Activated naive CD4-positive, alpha-beta T cell treated with anti-CD3 and anti-CD28 coated beads for 36 hours (primary cell): ENCODE measurements at places on chromosomes 11 and 22. TPM values are rescaled to one million over a fixed set of nuclear protein-coding genes. Genes with fewer than 3 reads are reported as not detected.

GRCh38 chr22:22703203-22703570, 58.8 kb downstream of the GGTLC2 start:
- no peak overlapping the region for H3K27ac ChIP-seq
- H3K36me3 ChIP-seq, result no peaks in the 10 kb centered on the region
- H3K4me1 ChIP-seq, result no peaks in the 10 kb centered on the region
- H3K27me3 ChIP-seq, result no peaks in the 10 kb centered on the region
- no peak overlapping the region for H3K4me3 ChIP-seq

DNA sequence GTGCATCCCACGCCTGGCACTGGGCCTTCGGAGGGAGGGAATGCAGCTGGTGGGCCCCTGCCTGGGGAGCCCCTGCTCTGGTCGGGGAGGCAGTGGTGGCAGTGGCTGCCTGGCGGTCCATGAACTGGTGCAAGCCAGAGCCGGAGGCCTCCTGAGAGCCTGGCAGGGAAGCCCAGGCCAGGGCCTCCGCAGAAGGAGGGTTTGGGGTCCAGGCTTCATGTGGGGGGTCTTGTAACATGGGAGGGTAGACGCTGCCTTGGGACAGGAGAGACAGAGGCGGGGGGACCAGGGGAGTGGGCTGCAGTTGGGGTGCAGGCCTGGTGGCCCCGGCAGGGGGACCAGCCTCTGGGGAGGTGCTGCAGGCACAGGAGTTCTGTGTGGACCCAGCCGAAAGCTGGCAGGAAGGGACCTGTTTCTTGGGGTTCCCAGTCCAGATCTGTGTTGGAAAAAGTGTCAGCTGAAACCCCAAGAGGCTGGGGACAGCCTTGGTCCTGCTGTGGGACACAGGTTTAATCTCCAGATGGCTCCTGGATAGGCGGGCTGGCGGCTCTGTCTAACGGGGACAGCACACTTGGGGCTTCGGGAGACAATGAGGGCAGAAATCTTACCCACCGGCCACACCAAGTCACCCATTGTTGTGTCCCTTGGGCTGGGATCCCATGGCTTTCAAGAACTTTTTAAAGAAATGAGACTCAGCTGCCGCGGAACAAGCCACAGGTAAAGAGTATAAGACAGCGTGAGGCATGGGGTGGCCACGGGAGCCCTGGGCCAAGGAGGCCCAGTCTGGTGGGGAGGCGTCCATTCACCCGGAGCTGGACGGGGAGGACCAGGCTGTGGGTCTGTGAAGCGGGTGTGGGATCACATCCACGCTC, 73.5 kb downstream of the KCNQ1 start:
- no peak overlapping the region for H3K4me3 ChIP-seq
- DNase-seq, result peak; percentile 3
- H3K36me3 ChIP-seq, result no peaks in the 10 kb centered on the region
- no peak overlapping the region for H3K27ac ChIP-seq
- no peaks in the 10 kb centered on the region for H3K4me1 ChIP-seq

- DNase-seq, result no peak
- H3K4me1 ChIP-seq, result peaks cover 75% of the 10 kb centered on the region
- no peak overlapping the region for H3K4me3 ChIP-seq
- H3K27ac ChIP-seq, result no peak overlapping the region
Observed at GRCh38 chr11:128415539-128415938, 171.8 kb downstream of the ETS1 start.

- H3K36me3 ChIP-seq, result no peaks in the 10 kb centered on the region
- H3K27ac ChIP-seq, result no peak overlapping the region
- H3K27me3 ChIP-seq, result peaks cover 10% of the 10 kb centered on the region
- peaks cover 5% of the 10 kb centered on the region for H3K4me1 ChIP-seq
- no peak overlapping the region for H3K4me3 ChIP-seq
Observed at GRCh38 chr11:120714438-120714837, 202.9 kb downstream of the GRIK4 start.

- no peak overlapping the region for H3K27ac ChIP-seq
- peaks cover 13% of the 10 kb centered on the region for H3K27me3 ChIP-seq
- peaks cover 5% of the 10 kb centered on the region for H3K36me3 ChIP-seq
- peaks cover 12% of the 10 kb centered on the region for H3K4me1 ChIP-seq
Observed at GRCh38 chr22:37817705-37818408, 5.3 kb upstream of the GALR3 start.

DNA sequence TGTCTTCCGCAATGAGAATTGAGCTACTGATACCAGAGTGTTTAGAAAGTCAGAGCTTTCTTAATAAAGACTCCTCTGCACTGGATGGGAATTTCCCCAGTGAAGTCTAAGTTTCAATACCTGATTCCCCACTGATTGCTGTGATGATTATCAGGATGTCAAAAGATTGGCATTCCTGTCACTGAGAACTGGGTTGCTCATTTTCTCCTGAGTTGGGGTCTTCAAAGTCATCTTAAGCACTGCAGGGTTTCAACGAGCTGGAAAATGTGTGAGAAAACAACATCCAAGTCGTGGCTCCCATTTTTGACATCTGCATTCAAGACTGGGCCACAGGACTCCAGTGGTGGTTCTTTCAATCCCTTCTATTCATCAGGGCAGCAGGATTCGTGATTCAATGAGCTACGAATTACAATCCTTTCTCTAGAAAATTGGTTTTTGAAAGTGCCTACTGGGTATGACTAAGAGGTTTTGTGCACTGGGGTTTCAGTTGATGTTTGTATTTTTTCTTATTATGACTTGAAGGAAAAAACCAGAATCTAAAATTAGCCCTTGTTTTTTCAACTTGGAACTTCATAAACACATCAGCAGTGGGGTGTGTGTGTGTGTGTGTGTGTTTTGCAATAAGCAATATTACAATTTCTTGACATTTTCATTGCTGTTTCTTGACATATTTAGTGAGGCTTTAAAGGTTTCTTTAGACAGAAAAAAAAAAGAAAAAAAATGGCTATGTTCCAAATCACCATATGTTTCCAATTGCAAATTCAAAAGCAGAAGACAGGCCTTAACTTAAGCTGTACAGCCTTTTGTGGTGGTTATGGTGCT, 233.0 kb downstream of the FAM76B start:
- H3K36me3 ChIP-seq, result no peaks in the 10 kb centered on the region
- no peaks in the 10 kb centered on the region for H3K27me3 ChIP-seq
- peak; percentile 66 for DNase-seq
- H3K27ac ChIP-seq, result peak overlapping the region; percentile 83
- no peak overlapping the region for H3K4me3 ChIP-seq
- H3K4me1 ChIP-seq, result peaks cover 22% of the 10 kb centered on the region

DNA sequence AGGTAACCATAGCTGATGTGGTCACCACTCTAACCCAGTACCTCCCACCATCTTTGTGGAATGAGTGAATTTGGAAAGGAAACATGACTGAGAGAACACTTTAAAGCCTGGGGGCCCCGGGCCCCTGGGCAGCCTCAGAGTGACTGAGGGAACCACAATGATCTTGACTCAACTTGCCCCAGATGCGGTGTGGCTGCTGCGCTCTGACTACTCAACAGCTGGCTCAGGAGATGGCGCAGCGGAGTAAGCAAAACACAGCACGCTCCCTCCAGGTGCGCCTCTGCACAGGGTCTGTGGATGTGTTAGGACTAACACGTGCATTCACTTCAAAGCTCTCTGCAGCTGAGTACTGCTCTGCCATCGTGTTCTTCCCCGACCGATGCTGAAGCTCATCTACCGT, 5.9 kb downstream of the RNF215 start:
- H3K4me1 ChIP-seq, result peaks cover under 1% of the 10 kb centered on the region
- H3K27ac ChIP-seq, result no peak overlapping the region
- no peak overlapping the region for H3K4me3 ChIP-seq

GRCh38 chr11:48055292-48056132, 75.2 kb downstream of the PTPRJ start:
- H3K36me3 ChIP-seq, result peaks cover 2% of the 10 kb centered on the region
- peaks cover 84% of the 10 kb centered on the region for H3K4me1 ChIP-seq
- H3K27ac ChIP-seq, result peak overlapping the region; percentile 76
- no peaks in the 10 kb centered on the region for H3K27me3 ChIP-seq
- DNase-seq, result peak; percentile 88

- H3K27me3 ChIP-seq, result no peaks in the 10 kb centered on the region
- H3K4me1 ChIP-seq, result peaks cover 36% of the 10 kb centered on the region
- peaks cover 6% of the 10 kb centered on the region for H3K36me3 ChIP-seq
- H3K27ac ChIP-seq, result peak overlapping the region; percentile 90
- H3K4me3 ChIP-seq, result peak overlapping the region; percentile 88
Observed at GRCh38 chr11:72081821-72082453, 1.3 kb downstream of the LRRC51 start.

DNA sequence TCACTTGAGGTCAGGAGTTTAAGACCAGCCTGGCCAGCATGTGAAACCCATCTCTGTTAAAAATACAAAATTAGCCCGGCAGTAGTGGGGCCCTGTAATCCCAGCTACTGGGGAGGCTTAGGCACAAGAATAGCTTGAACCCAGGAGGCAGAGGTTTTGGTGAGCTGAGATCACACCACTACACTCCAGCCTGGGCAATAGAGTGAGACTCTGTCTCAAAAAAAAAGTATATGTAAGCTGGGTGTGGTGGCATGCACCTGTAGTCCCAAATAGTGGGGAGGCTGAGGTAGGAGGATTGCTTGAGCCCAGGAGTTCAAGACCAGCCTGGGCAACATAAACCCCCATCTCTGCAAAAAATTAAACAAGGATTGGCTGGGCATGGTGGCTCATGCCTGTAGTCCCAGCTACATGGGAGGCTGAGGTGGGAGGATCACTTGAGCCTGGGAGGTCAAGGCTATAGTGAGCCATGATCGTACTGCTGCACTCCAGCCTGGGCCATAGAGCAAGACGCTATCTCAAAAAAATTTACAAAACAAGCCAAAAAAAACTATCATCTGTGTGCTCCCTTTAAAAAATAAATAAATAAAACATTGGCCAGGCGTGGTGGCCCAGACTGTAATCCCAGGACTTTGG, 10.8 kb downstream of the CRKL start:
- H3K27ac ChIP-seq, result no peak overlapping the region
- no peak for DNase-seq
- H3K4me1 ChIP-seq, result peaks cover 62% of the 10 kb centered on the region
- H3K27me3 ChIP-seq, result no peaks in the 10 kb centered on the region
- peaks cover 16% of the 10 kb centered on the region for H3K36me3 ChIP-seq

DNA sequence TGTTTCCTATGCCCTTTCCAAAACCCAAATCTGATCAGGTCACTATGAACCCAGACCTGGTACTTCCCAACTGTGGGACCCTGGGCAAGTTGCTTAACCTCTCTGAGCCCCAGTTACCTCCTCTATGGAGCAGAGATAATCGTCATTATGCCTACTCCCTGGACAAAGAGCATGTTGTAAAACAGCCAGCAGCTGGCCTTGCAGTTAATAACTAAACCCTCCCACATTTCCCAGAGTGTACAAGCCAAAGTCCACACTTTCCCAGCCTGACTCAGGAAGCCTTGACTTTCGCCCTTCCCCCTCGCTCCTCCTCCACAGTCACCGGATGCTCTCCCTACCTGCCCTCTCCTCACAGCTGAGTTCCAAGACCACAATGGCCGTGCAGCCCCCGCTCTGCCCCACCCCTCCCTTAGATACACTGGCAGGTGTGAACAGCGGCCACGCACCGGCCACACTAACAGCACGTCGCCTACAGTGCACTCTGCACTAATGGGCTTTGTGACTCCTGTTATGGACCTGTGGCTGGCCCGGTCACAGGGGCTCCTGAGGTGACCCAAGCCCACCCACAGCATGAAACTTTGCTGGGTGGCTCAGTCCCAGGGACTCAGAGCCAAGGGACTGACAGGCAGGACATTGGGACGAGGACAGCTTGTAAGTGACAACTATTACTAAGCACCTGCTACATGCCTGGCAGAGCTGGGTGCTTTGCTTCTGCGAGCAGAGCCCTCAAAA, 15.6 kb upstream of the MFNG start:
- H3K27ac ChIP-seq, result peak overlapping the region; percentile 41
- H3K4me1 ChIP-seq, result peaks cover 18% of the 10 kb centered on the region
- no peak for DNase-seq
- no peak overlapping the region for H3K4me3 ChIP-seq
- no peaks in the 10 kb centered on the region for H3K36me3 ChIP-seq

DNA sequence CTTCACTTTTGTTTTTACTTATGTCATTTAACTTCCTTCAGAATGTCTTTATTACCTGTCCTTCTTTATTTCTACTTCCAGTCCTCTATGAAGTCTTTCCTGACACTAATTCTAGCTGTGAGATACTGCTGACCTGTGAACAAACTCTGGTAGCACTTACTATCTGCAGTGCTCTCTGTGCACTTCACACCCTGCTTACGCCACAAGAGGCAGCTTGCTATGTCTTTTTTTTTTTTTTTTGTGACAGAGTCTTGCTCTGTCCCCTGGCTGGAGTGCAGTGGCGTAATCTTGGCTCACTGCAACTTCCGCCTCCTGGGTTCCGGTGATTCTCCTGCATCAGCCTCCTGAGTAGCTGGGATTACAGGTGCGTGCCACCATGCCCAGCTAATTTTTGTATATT, 10.7 kb downstream of the STIM1 start:
- H3K36me3 ChIP-seq, result peaks cover 2% of the 10 kb centered on the region
- H3K27ac ChIP-seq, result peak overlapping the region; percentile 90
- no peaks in the 10 kb centered on the region for H3K27me3 ChIP-seq
- H3K4me1 ChIP-seq, result peaks cover 83% of the 10 kb centered on the region
- peak overlapping the region; percentile 16 for H3K4me3 ChIP-seq

GRCh38 chr11:66186470-66186869, 82.0 kb upstream of the RAB1B start:
- H3K4me3 ChIP-seq, result no peak overlapping the region
- no peak for DNase-seq
- H3K36me3 ChIP-seq, result peaks cover 15% of the 10 kb centered on the region
- no peaks in the 10 kb centered on the region for H3K27me3 ChIP-seq
- H3K27ac ChIP-seq, result no peak overlapping the region

DNA sequence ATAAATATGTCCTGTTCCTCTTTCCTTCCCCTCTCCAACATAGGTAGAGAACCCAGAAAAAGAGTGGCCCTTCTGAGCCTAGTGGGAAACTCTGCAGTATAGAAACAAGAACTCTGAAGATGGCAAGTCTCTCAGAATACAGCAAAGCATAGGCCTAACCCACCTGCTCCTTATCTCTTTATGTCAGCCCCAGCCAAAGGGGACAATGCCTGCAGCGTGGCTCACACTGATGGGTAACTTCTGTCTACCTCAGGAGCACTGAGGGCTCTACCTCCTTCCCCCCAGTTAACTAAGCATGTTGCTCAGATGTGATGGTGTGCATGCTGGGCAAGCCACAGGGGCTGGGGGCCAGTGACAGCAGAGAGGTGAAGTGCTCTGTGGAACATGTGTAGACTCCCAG, 4.9 kb upstream of the NRIP3 start:
- peaks cover 11% of the 10 kb centered on the region for H3K27me3 ChIP-seq
- no peaks in the 10 kb centered on the region for H3K36me3 ChIP-seq
- DNase-seq, result no peak
- H3K27ac ChIP-seq, result no peak overlapping the region
- H3K4me1 ChIP-seq, result peaks cover 2% of the 10 kb centered on the region

GRCh38 chr11:2702771-2703362, 3.1 kb upstream of the KCNQ1OT1 start:
- H3K27me3 ChIP-seq, result no peaks in the 10 kb centered on the region
- H3K4me3 ChIP-seq, result no peak overlapping the region
- H3K4me1 ChIP-seq, result peaks cover 8% of the 10 kb centered on the region
- H3K36me3 ChIP-seq, result peaks cover 2% of the 10 kb centered on the region
- no peak overlapping the region for H3K27ac ChIP-seq
- no peak for DNase-seq

KCNK7 gene
- total RNA-seq, result 0.35 TPM

CDCA5 gene
- total RNA-seq, result 169 TPM

CCDC188 gene
- total RNA-seq, result not detected

KRTAP5-10 gene
- not detected for total RNA-seq

SMCO4 gene
- 23.7 TPM for total RNA-seq

PARVA gene
- 0.22 TPM for total RNA-seq

MRGPRX3 gene
- not detected for total RNA-seq

OR6A2 gene
- not detected for total RNA-seq

FOLR1 gene
- not detected for total RNA-seq

CSF2RB gene
- not detected for total RNA-seq

MIOX gene
- not detected for total RNA-seq

MISFA gene
- 0.67 TPM for total RNA-seq
